Activated T-helper 1 cell treated with anti-CD3 and anti-CD28 coated beads, Interleukin-12 subunit alpha, Interleukin-12 subunit beta, Interleukin-2, Interleukin-4 antibody, amounts not matched to agents 30 ng/mL and 10 ng/mL and 1 ng/mL, durations not matched to agents 14 hours and 24 hours and 36 hours (primary cell): ENCODE measurements at places on chromosomes 12 and 14. TPM values are rescaled to one million over a fixed set of nuclear protein-coding genes. Genes with fewer than 3 reads are reported as not detected.

- no peak for DNase-seq
These were observed 5.0 kb upstream of the NFYB start for GRCh38 chr12:104143002-104143401.

GRCh38 chr14:59199614-59200013 is 11.1 kb downstream of the DAAM1 start:
- no peak for DNase-seq

- no peak for DNase-seq
These were observed 44.5 kb downstream of the PSMA6 start for GRCh38 chr14:35336494-35337268.

GRCh38 chr12:47990351-47991105 is 13.7 kb downstream of the COL2A1 start:
- peak; percentile 64 for DNase-seq

DNA sequence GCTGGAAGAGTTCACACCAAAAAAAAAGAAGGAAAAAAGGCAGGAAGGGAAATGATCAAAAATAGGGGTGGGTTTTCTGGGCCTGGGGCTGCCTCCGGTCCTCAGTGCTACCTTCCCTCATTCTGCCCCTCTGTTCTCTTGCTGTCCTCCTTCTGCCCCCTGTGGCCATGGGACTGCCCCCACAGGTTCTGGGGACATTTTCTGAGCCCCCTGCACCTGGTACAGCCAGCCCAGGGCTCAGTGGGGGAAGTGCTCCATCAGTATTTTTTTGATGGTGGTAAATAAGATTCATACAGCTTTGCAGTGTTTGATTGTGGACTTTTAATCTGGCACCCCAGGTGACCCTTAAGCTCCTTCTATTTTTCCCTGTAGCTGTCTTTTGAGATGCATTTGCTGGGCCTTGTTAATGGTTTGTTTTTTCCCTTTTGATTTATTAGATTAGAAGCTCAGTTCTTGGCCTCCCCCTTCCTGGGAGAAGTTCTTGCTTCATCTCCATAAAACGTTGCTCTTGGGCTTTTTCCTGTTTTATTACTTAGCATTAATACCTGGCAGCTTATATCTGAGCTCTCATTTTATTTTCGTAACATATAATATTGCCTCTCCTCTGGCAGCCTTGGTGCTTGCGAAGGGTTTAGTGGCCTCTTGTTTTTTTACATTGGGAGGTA is 43.1 kb downstream of the CHST11 start:
- DNase-seq, result no peak

- DNase-seq, result no peak
These were observed 333.7 kb downstream of the DAD1 start for GRCh38 chr14:22255017-22255950.

GRCh38 chr14:77309131-77309530 is 11.6 kb downstream of the POMT2 start:
- DNase-seq, result no peak

GRCh38 chr12:52703424-52703823 is at the start of gene KRT77:
KRT77 (minus strand) TSS chr12:52703524; CDS start chr12:52703434, 90 bp downstream.
- no peak for DNase-seq

DNA sequence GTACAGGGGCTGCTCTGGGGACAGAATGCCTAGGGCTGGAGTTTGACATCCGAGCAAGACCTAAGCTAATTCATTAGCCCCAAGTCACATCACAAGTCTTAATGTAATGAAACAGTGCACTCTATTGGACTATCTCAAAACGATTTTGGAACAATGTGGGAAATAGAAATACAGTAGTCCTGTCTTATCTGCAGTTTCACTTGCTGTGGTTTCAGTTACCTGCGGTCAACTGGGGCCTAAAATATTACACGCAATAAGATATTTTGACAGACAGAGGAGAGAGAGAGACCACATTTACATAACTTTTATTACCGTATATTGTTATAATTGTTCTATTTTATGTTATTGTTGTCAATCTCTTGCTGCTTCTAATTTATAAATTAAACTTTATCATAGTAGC is 21.1 kb downstream of the MOAP1 start:
- DNase-seq, result no peak

GRCh38 chr14:75049731-75050201 is 1.5 kb downstream of the MLH3 start:
- no peak for DNase-seq

DNA sequence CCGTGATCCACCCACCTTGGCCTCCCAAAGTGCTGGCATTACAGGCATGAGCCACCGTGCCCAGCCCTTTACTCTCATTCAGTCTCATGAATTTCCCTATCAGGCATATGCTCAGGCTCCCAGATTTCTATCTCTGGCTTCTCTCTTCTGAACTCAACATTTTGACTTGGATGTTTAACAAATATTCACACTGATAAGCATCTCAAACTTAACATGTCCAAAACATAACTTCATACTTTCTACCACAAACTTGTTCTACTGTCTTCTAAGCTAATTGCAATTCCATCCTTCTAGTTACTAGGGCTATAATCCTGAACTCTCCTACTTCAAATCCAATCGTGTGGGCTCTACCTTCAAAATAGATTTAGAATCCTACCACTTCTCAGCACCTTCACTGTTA is 73.9 kb upstream of the PAWR start:
- DNase-seq, result no peak

- DNase-seq, result no peak
These were observed 129.6 kb downstream of the GRIN2B start for GRCh38 chr12:13851828-13852227.

DNA sequence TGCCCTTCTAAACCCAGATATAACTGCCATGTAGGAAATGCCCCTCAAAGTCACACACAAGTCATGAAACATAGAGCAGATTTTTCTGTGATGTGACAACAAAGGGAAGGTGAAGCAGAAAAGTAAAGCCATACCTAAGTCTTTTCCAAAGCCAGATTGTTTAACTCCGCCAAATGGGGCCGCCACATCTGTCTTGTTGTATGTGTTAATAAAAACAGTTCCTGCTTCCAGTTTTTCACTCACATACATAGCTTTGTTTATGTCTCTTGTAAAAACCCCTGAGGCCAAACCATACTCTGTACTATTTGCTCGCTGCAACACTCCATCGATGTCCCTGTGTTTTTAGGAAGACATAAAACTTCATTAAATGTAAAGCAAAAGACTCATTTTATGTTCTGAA is 40.3 kb downstream of the NOPCHAP1 start:
- no peak for DNase-seq

The C1R gene
- total RNA-seq, result 1.7 and 2.0 TPM in 2 replicates

The IFNG-AS1 gene
- 0.41 and 0.83 TPM in 2 replicates for total RNA-seq

The RHOJ gene
- not detected in 2 replicates for total RNA-seq

The NANOG gene
- not detected in 2 replicates for total RNA-seq

The CLEC2A gene
- not detected in 2 replicates for total RNA-seq

The SOX5 gene
- 1.3 and 3.1 TPM in 2 replicates for total RNA-seq
